ENCODE measurements at places on chromosomes 1 and 21.

DNA sequence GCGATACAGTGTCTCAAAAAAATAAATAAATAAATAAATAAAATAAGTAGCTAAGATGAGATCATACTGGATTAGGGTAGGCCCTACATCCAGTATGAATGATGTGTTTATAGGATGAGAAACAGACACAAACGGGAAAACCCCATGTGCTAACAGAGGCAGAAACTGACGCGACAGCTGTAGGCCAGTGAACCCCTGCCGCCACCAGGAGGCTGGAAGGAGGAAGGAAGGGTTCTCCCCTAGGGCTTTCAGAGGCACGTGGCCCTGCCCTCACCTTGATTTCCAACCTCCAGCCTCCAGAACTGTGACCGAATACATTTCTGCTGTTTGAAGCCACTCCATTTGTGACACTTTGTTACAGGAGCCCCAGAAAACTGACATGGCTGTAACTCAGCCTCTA lies 38.5 kb downstream of the CHD5 start:
- no peak for DNase-seq

DNA sequence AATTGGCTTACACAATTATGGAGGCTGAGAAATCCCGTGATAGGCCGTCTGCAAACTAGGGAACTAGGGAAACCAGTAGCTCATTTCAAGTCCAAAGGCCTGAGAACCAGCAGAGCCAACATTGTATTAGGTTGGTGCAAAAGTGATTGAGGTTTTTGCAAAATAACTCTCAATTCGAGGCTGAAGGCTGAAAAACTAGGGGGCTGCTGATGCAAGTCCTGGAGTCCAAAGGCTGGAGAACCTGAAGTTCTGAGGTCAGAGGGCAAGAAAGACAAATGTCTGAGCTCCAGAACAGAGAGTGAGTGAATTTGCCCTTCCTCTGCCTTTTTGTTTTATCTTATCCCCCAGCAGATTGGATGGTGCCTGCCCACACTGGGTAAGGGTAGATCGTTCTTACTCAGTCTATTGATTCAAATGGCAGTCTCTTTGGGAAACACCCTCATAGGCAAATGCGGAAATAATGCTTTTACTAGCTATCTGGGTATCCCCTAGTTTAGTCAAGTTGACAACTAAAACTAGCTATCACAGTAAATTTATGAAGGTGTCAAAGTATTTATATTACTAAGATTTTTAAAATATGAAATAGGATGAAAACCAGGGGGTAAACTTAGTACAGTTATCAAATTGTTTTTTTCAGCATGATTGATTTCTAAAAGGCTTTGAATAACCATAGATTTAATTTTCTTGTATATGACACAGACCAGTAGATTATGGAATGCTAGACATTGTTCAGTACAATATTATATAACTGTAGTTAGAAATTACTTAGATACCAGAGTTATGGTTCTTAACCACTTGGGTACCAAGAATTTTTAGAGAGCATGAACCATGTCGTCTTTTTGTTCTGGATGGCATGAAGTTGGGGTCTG lies 15.4 kb downstream of the RABGAP1L start:
- no peak for DNase-seq

- peak; percentile 60 for DNase-seq
These were observed 20.0 kb upstream of the CPT2 start for GRCh38 chr1:53176452-53177208.

- DNase-seq = no peak
These were observed 954 bp downstream of the MYOG start for GRCh38 chr1:203084588-203085527.

GRCh38 chr1:28682840-28683239 lies 14.3 kb downstream of the GMEB1 start:
- no peak for DNase-seq

DNA sequence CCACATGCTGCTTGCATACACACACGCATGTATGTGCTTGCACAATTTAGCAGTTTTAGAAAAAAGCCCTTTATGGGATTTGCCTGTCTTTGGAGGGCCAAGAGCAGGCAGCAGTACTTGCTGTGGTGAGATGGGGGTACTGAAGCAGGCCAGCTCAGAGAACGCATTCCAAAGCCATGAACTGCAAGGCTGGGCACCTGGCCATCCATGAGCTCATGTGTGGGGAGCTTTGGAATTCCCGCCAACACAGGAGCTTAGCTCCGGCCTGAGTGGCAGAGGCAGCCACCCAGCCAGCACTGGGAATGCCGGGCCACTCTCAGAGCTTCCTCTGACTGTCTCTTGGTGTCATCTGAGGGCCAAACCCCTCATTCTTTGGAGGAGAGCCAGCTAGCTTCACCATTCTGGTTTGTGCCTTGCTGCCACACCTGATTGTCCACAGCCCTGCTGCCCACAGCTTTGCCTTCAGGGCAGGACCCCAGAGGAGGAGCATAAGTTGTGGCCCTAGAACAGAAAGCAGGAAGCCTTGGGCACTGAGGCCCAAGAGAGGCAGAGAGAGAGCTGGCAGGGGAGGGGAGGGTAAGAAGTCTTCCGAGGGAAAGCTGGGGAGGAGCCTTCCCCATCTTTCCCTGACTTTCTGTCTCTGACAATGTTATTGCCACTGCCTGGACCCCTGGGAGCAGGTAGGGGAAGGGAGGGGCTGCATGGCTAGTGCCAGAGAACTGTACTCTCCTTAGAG lies 92.1 kb upstream of the POU3F1 start:
- DNase-seq = no peak

- DNase-seq = no peak
These were observed 92.8 kb downstream of the PIK3R3 start for GRCh38 chr1:46039571-46040052.

- DNase-seq = no peak
These were observed 75.7 kb upstream of the RAVER2 start for GRCh38 chr1:64669098-64669675.

DNA sequence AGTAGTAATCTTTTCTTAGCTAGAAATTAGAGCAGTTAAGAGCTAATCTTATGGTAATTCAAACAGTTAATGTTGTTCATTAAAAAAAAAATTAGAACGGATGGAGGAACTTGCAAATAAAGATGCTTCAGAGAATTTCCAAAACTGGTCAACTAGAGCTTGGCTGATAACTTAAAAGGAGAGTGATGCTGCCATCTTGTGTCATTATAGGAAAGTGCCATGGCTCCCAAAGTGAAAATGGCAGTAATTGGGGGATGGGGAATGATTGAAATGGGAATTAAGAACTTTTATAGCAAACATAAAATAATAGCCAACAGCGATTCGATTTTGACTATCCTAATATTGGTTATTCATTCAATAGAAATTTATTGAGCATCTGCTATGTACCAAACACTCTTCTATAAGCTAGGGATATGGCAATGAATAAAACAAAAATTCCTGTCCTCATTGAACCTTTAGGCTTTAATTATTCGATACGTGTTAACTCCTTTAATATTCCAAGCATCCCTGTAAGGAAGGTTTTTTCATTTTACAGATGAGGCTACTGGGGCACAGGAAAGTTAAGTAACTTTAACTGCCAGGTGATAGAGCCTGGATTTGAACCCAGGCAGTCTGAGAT lies 5.7 kb upstream of the PLPP3 start:
- peak; percentile 57 for DNase-seq

- DNase-seq = no peak
These were observed 16.2 kb downstream of the PROX1 start for GRCh38 chr1:214004014-214004413.

DNA sequence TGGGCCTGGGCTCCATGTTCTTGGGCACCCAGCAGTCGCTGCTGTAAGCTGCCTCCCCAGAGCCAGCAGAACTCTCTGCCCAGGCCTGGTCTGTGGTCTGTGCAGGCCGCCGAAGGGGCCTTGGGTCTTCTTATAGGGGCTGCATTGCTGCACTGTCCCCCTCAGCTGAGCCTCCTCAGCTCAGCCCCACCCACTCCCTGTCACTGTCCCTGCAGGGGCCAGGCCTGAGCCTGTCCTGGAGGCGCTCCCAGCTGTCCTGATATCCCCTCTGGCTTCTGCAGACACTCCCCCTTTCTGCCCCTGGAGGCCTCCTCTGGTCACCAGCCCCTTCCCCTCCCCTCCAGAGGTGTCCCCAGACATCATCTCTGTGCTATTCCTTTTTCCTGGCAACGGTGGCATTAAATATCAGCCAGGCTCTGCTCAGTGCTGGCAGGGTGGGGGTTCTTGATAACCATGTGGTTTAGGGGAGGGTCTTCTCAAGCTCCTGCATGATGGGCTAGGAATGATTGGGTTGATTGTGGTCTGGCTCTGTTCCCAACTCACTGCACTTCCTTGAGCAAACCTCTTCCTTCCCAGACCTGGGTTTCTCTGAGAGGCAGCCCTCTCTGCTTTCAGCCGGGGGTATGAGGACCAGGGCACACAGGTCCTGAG lies 3.7 kb upstream of the FOXO6 start:
- DNase-seq = no peak

DNA sequence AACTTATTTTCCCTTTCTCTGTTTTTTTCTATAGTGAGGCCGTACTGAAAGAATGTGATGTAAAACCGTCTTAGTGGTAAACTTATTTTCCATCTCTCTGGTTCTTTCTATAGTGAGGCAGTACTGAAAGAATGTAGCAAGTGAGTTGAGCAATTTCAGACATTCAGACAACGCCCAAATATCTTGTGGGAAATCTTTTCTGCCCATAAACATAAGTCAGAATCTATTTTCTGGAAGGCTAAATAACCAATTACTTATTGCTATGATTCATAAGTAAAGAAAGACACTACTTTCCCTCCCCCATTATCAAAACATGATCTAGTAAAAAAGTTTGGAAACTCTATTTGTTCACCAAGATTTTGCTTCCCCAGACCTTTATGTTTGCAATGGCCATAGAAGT lies 18.8 kb upstream of the SCCPDH start:
- no peak for DNase-seq

- no peak for DNase-seq
These were observed 23.6 kb upstream of the KIRREL1 start for GRCh38 chr1:157969697-157970485.

GRCh38 chr1:82330330-82330729 lies 529.6 kb downstream of the ADGRL2 start:
- DNase-seq = no peak

GRCh38 chr1:25096307-25097150 lies 135.8 kb downstream of the SYF2 start:
- no peak for DNase-seq

- no peak for DNase-seq
These were observed 3.8 kb downstream of the NMNAT2 start for GRCh38 chr1:183414365-183414764.

DNA sequence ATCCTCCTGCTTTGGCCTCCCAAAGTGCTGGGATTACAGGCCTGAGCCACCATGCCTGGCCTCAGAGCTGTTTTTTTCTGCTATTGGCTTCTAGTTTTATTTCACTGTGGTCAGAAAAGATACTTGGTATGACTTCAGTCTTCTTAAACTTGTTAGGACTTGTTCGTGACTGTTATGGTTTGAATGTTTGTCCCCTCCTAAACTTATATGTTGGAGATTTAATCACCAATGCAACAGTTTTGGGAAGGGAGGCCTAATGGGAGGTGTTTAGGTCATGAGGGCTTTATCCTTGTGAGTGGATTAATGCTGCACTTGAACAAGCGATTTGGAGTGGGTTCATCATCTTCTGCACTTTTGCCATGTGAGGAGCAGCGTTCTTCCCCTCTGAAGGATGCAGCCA lies 24.5 kb upstream of the SOD1 start:
- DNase-seq = no peak

- DNase-seq = no peak
These were observed 139.1 kb upstream of the PTGFR start for GRCh38 chr1:78351551-78352216.

GRCh38 chr1:165855010-165855838 lies 27.8 kb downstream of the UCK2 start:
- DNase-seq = no peak

GRCh38 chr1:23101101-23101827 lies 67.4 kb downstream of the LUZP1 start:
- DNase-seq = no peak

GRCh38 chr1:117173006-117173405 lies 37.7 kb downstream of the VTCN1 start:
- DNase-seq = no peak

DNA sequence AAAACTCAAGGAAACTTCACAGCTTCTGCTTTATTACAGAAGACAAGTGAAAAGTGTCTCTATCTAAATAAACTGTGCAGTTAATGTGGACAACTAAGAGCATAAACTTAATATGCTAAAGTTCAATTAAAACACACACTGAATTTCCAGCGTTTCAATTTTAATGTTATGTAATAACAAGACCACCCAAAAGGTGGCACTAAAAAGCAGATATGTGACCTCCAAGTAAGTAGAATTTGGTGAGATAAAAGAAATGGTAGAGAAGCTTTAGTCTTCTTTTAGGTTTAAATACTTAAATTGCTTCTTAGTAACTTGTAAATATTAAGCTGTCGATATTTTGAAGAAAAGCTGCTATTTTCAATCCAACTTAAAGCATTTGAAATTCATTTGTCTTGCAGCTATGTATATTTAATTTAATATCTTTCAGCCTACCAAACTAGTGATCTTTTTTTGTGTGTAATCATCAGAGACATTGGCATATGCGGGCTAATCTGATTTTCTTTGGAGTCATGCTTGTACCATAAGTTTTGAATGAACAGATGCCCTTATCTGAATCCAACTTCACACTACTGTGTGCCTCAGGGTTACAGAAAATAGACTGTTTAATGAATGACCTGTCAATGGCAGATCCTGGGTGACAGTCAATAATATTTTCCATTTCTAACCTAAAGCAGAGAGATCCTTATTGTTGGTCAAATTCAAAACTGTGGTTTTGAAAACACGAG lies 36.5 kb upstream of the ADAMTS1 start:
- DNase-seq = no peak

DNA sequence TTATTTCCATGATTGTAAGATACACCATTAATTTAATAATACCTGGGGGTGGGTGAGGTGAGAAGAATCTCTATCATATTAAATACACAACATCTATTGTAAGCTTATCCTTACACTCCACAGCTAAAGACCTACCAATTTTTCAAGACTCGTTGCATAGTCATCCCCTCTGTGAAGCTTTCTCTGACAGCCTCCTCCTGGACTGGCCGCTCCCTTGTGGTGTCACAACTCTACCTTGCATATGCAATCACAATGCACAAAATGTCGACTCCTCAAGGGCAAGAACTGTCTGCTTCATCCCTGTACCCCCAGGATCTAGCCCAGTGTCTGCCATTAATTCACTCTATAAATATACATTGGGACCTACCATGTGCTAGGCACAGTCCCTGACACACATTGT lies 2.4 kb upstream of the PTGFRN start:
- no peak for DNase-seq

DNA sequence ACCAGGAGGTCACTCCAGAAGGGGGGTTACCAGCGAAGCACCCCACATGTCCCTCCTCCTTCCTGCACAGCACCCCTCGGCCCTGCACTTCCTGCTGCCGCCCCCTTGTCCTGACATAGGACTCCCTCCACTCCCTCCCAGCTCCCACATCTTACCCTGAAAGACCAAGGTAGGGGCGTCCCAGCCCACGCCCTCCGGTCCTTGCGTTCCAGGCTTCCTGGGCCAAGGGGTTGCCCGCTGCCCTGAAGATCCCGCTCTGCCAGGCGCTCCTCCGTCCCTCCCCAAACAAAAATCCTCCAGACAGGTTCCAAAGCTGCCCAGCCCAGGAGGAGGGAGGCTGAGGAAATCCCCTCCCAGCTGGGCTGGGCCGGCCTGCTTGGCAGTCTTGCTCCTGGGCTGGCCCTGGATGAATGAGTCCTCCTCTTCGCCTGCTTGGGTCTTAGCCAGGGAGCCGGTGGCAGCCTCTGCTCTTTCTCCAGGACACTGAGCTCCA lies at the start of gene RHBDL2:
Gene RHBDL2, minus strand, starts transcription at position 304 of the 493 bp plus-strand sequence. CDS start 22,618 bp downstream, outside the sequence.
- no peak for DNase-seq

GRCh38 chr21:20968391-20968790 lies 29.8 kb upstream of the NCAM2 start:
- no peak for DNase-seq

Measured in NCI-H345 (cell line).